ENCODE measurements at places on chromosomes 13 and 19. TPM values are rescaled to one million over a fixed set of nuclear protein-coding genes. Genes with fewer than 3 reads are reported as not detected.

DNA sequence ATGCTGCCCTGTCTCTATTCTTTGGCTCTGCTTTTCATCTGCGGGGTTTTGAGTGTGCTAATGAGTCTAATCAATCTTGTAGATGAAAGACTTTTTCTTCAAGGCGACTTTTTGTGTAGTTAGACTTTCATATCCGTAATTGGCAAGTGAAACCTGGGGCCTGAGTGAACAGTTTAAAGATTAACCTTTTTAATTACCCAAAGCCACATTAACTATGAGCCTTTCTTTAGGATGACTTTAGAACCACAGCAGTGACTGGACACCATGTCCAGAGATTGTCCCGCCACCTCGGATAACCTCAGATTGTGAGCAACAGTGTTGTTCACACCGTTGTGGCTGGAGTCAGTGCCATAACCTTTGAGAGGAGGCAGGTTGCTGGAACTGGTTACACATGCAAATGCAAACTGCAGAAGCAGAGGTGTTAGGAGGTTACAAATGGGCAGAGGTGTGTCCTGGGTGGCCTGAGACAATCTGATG lies 58.7 kb downstream of the SIAH3 start:
- no peak for DNase-seq
- H3K27ac ChIP-seq: no peak overlapping the region
- no peak overlapping the region for H3K4me3 ChIP-seq
- H3K36me3 ChIP-seq: no peaks in the 10 kb centered on the region
- H3K4me1 ChIP-seq: no peaks in the 10 kb centered on the region
- no peaks in the 10 kb centered on the region for H3K27me3 ChIP-seq

DNA sequence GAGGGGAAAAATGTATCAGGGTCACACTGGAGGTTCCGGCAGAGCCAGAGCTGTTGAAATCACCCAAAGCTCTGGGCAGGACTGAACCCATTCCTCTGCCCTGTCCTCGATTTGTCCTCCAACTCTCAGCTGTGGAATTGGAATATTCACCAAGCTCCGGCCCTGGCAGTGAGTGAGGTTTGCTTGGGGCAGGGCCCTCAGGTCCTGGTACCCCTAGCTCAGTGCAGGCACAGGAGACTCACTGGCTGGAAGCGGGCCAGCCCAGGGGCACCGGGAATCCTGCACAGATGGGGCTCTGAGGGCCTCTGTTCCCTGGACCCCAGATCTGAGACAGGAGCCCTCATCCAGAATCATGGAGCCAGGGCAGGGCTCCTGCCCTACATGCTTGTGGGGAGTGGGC lies 1322.3 kb downstream of the UQCRFS1 start:
- H3K27ac ChIP-seq: no peak overlapping the region
- H3K27me3 ChIP-seq: no peaks in the 10 kb centered on the region
- no peaks in the 10 kb centered on the region for H3K36me3 ChIP-seq
- DNase-seq: no peak

- H3K4me3 ChIP-seq: no peak overlapping the region
- H3K36me3 ChIP-seq: no peaks in the 10 kb centered on the region
- H3K27ac ChIP-seq: no peak overlapping the region
- H3K27me3 ChIP-seq: no peaks in the 10 kb centered on the region
- H3K4me1 ChIP-seq: peaks cover 14% of the 10 kb centered on the region
Measured at GRCh38 chr19:34484328-34484727, 2.8 kb downstream of the WTIP start.

TEX26 gene
- total RNA-seq: not detected

GRCh38 chr19:30666301-30666803 lies 294.2 kb downstream of the ZNF536 start:
- no peak overlapping the region for H3K4me3 ChIP-seq
- H3K4me1 ChIP-seq: no peaks in the 10 kb centered on the region
- H3K36me3 ChIP-seq: no peaks in the 10 kb centered on the region
- H3K27me3 ChIP-seq: peaks cover 30% of the 10 kb centered on the region

GRCh38 chr13:32840113-32840512 lies 176.1 kb upstream of the KL start:
- no peaks in the 10 kb centered on the region for H3K27me3 ChIP-seq
- H3K4me3 ChIP-seq: no peak overlapping the region
- H3K4me1 ChIP-seq: peaks cover 9% of the 10 kb centered on the region
- no peak for DNase-seq
- H3K27ac ChIP-seq: no peak overlapping the region
- H3K36me3 ChIP-seq: no peaks in the 10 kb centered on the region

- no peak for DNase-seq
- no peaks in the 10 kb centered on the region for H3K36me3 ChIP-seq
- H3K4me1 ChIP-seq: no peaks in the 10 kb centered on the region
- H3K27me3 ChIP-seq: no peaks in the 10 kb centered on the region
- no peak overlapping the region for H3K4me3 ChIP-seq
- no peak overlapping the region for H3K27ac ChIP-seq
Measured at GRCh38 chr13:58893396-58893795, 1261.9 kb downstream of the PCDH17 start.

All from upper lobe of right lung (tissue), 1 donor.